Hematopoietic multipotent progenitor cell treated with erythropoietin and hydrocortisone succinate and interleukin-3 and kit ligand, for 4 days (in vitro differentiated cells): ENCODE measurements at places on chromosomes 7 and 10.

- no peak for DNase-seq
Observed at GRCh38 chr10:107647462-107647861, 483.0 kb upstream of the SORCS1 start.

DNA sequence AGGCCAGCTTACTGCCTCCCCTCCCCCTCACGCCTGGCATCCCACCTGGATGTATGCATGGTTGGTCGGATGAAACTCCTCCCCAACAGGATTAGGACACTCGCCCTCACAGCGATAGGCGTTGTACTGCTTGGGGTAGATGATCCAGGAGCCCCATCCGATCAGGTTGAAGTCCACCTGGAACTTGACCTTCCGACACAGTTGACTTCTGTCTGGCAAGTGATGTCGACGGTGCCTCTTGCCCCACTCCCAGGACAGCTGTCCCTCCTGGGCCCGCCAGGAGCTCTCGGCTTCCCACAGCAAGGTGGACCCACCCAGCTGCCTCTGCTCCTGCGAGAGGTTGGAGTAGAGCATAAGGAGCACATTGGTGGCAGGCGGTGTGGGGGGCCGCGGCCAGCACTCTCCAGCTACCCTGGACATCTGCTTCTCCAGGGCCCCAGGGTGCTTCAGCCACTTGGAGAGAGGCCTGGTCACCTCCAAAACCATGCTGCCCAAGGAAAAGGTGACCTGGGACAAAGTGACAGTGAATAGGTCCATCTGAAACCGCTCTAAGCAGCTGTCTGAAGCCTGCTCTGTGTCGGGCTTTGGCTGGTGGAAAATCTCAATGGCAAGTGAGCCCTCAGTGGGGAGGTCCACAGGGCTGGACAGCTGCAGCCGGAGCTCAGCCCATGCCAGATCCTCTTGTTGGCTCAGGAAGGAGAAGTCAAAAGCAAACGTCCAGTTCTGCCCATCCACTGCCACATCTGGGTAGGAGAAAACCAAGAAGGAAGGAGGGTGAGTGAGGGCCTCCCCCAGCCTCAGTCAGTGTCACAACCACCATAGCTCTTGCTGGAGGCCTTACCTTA is 6.0 kb downstream of the NODAL start:
- DNase-seq = no peak

DNA sequence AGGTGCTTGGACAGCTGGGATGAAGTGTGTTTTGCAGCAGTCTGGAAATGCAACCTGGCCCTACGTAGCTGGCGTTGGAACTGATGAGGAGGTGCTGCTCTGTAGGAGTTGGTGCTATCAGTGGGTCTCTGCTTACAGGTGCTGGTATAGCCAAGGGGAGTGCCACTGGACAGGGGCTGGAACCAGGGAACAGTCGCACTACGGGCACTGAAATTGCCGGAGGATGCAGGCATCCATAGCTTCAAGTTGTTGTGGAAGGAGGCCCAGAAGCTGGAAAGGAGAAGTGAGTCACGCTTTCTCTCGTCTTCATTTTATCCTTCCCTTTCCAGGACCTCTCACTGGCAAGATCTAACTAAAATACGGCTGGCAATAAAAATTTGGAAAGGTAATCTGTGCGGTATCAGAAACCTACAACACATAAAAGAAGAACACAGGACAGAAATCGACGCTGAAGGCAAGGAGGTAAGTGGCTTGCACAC is 25.8 kb downstream of the MACC1 start:
- DNase-seq = no peak

DNA sequence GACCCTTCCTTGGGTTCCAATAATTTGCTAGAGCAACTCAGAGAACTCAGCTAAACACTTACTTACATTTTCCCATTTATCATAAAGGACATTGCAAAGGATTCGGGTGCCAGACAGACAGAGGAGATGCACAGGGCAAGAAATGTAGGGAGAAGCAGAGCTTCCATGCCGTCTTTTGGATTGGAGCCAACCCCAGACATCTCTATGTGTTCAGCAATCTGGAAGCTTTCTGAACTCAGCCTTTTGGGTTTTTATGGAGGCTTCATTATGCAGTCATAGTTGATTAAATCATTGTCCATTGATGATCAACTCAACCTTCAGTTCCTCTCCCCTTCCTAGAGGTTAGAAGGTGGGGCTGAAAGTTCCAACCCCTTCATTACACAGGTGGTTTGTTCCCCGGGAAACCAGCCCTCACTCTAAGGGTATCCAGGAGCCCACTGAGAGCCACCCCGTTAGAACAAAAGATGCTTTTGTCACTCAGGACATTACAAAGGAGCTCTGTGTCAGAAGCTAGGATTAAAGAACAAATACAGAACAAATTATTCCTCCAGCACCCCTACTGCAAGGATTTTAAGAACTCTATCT is 211.9 kb upstream of the VSTM2A start:
- DNase-seq = no peak

- no peak for DNase-seq
Observed at GRCh38 chr10:118020365-118020764, 26.4 kb downstream of the RAB11FIP2 start.
